Pons (tissue), 1 donor: ENCODE measurements at places on chromosomes 5 and 9.

DNA sequence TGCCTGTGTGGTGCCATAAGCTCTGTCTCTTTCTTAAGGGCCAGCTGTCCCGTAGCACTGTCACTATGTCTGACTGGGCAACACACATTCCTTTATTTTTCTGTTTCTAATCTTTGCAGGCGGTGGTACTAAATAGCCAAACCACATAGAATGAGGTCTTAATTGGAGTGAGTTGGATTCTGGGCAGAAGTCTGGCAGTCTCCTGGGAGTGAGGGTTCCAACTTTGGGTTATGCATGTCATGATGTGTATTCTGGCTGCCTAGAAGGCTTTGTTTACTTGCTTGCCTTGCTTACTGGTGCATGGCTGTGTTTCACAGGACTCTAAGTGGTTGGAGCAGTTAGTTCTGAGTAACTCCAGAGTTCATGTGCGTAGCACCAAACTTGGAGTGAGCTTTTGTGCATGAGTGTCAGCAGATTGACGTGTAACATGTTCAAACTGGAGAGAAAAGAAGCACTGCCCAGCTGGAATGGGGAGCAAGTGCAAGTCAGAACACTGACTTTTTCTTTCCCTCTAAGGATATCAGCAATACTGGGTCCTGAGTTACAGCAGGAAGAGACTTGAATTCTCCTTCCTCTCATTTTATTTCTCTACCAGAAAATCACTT, 185.8 kb downstream of the PCSK1 start:
- peak; percentile 34 for DNase-seq

GRCh38 chr5:31952067-31952466, 222.1 kb downstream of the GOLPH3 start:
- no peak for DNase-seq

DNA sequence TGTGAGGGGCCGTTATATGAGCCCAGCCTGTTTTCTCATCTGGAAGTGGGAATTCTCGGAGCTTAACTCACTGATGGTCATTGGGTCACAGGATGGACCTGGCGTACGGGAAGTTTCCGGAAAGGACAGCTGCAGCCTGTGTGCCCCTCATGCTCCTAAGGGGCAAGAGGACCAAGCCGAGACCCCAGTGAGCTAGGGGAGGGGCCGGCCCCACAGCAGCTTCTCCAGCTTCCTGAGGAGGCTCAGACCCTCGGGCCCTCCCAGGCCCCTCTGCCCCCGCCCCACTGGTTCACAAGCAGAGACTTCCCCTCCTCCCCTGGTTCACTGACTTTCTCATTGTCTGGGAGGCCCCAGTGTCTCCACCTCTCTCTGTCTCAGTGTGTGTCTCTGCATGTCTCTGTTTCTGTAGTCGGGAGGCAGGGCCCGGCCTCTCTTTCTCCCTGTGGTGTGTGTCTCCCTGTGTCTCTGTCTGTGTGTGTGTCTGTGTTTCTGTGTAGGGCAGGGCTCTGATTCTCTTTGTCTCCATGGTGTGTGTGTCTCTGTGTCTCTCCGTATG, 32.3 kb upstream of the FIBCD1 start:
- DNase-seq, result no peak

DNA sequence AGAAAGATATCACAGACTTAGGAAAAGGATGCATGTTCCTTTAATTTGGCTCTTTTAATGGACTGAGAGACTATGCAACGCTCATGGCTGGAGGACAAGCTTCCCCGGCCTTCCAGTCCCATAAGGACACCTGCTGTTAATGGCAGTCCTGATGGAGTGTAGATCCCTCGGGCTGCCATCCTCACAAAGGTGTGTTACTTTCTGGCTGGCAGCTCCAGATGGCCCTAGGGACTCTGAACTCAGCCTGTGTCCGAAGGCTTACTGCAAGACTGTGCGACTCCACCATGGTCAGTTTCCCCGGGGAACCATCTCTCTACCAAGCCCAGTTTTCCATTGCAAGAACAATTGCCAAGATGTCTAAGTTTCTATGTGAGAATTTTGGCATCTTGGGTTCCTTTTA, 25.5 kb upstream of the KCNIP1 start:
- DNase-seq, result no peak

- no peak for DNase-seq
These were observed 70.6 kb downstream of the DCP2 start for GRCh38 chr5:113047234-113047633.

DNA sequence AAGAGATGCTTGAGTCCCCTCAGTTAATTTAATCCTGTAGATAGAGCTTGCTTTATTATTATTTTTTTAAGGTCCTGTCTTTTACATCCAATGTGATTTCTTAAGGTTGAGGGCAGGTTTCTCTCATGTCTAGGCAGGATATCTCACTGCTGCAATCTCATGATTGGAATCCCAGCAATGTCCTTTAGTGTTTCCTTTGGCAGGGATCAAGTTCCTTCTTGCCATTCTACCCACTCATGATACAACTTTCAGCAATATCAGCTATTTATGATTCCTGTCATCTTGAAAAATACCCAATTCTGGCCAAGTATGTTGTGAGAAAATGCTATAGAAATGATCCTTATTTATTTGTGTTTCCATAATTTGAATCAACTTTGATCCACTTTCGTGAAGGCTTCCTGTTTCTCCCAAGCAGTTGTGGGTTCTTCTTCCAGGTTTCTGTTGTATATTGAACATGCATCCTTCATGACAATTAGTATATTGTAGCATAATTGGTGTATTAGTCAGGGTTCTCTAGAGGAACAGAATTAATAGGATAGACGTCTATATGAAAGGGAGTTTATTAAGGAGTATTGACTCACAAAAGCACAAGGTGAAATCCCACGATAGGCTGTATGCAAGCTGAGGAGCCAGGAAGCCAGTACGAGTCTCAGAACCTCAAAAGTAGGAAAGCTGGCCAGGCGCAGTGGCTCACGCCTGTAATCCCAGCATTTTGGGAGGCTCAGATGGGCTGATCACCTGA, 18.4 kb upstream of the VPS13A start:
- no peak for DNase-seq

DNA sequence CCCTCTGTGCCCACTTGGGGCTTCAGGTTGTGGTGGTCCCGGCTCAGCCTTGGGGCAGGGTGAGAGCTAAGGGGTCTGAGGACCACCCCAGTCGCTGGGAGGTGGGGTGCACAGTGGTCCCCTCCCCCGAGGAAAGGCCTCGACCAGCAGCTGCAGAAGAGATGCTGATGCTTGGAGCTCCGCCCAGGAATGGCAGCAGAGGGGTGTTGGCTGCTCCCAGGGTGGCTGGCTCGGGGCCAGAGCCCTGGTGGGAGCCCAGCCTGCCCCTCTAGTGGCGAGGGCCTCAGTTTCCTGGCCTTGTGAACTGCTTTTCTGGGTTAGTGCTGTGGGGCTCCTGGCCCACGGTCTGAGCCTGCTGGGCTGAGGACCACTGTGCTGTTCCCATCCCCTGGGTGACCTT, 1.2 kb downstream of the DIPK1B start:
- no peak for DNase-seq

GRCh38 chr5:14227513-14227912, 84.4 kb downstream of the TRIO start:
- DNase-seq, result no peak

DNA sequence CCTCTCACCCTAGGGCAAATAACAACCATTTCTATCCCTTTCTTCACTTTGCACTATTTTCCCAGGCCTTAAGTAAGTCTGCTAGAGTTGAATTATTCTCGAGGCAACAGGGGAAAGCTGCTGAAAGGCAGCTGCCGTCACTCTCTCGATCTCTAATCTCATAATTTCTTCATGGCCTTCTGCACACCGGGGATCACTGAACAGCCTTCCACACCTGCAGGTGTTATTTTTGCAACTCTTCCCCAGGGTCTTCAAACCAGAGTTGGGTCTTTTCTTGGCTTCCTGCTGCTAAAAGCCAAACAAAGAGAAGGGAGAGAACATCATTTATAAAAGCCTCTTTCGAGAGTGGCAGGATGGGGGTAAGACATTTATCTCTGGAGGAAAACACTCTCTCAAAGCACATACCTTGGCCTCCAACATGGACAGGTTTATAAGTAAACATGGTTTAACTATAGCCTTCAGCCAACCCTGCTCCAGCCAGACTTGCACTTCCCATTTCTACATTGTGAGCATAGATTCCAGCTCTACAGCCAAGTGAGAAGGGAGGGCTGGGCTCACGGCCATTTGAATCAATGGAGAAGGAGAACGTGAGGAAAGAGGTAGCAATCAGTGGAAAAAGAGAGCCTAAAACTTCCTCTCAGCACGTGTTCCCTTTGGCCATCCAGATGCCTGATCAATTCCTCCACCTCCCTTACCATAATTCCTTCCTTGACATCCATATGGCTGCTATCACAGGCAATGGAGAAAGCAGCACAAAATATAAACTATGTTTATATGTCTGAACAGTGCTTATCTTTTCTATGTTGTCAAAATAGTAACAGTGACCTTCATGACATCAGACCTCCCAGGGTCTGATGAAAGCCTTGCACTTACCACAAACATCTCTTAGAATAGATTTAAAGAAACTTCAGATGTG, 464.9 kb downstream of the TLE1 start:
- DNase-seq, result no peak

DNA sequence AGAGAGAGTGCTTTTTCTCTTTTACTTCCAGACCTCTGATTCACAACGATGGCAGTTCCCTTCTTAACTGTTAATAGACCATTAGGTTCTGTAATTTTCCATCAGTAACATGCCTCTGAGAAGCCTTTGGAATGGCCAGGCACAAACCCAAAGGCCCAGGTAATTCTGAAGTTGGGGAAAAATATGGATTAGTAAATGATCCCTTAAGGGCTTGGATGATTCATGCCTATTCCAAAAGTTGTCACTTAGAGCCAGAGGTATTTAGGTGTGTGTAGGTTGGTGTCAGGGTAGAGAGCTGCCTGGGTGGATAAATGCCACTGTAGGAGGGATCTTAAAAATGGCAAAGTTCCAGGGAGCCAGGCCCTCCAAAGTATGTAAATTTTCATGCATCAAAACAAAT, 228.8 kb downstream of the PLK2 start:
- no peak for DNase-seq

- no peak for DNase-seq
These were observed 25.3 kb downstream of the PTGES2 start for GRCh38 chr9:128102196-128102595.
